Stimulated activated memory B cell treated with anti-CD40 and anti-IgM and Interleukin-4, amounts not matched to agents 10 μg/mL and 1 μg/mL and 100 μg/mL, for 72 hours (primary cell): ENCODE measurements at places on chromosomes 6 and 20.

DNA sequence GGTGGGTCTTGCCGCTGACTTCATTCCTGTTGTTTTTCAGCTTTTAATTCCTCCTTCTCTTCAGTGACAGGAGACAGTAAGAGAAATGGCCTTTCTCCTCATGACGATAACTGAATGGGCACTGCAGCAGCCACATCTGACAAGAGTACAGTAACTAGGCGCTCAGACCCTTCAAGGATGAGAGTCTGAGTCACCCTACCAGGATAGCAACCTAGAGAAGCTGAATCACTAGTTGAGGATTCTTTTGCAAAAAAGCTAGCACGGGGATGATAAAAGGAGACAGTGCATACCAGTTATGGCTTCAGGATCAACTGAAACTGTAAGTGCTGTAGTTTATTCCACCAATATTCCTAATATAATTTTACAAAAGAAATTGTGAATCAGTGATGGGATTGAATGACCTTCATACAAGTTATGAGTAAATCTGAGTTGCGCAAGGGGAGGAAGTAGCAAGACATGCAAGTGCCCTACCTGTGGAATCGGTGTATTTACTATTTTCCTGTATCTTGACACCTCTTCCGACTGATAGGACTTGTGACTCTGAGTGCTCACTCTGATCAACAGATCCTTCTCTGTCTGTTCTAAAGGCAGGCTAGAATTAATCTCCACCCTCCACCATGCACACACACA, 161.8 kb upstream of the GRIK2 start:
- no peak for ATAC-seq

GRCh38 chr6:49553384-49553783, 2.9 kb downstream of the C6orf141 start:
- no peak for ATAC-seq

DNA sequence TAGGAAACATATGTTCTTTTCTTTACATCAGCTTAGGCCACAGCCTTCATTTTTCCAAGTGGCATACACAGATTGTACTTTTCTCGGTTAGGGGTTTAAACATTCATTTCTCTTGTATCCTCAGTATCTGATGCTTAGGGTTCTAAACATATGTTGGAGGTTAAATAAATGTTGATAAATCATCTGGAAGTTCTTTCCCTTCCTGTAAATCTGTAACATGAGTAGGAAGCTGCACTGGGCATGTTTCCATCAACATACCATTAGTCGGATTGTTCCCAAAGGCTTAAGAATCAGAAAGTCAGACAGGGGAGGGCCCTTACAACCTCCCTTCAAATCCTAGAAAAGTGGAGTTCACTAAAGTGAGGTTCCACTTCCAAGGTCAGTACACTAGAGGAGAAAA, 54.8 kb upstream of the BCLAF1 start:
- no peak for ATAC-seq

- ATAC-seq: no peak
Observed at GRCh38 chr6:143642403-143642802, 35.4 kb upstream of the PHACTR2 start.

- ATAC-seq: no peak
Observed at GRCh38 chr6:5657684-5658430, 348.9 kb downstream of the NRN1 start.

- peak; percentile 82 for ATAC-seq
Observed at GRCh38 chr6:35311390-35312075, 13.9 kb downstream of the DEF6 start.

DNA sequence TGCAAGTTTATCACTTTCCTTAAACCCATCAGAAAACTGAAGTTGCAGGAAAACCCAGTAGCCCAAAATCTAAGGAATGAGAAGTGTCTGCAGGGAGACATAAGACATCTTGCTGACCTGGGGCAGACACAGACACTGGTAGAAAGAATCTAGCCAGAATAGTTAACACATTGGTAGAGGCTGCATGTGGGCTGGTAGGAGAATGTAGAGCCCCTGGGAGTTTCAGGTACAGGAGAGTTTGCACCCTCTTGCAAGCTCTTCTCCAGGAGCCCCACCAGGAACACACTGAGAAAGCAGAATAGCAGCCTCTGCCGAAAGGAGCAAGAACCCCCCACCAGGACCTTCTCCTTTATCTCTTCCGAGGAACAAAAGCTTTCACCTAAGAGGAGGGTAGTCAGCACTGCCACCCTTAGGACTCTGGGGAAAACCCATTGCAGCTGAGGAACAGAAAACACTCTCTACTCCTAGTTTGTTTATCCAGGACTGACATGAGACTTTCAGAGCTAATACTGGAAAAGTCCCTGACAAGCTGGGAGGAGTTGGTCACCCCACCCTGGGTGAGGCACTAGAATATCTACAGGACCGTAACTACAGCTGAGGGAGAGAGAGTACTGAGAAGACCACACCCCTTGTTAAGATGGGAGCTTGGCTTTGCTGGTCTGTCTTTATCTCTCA, 10.5 kb upstream of the OGFRL1 start:
- ATAC-seq: peak; percentile 50

DNA sequence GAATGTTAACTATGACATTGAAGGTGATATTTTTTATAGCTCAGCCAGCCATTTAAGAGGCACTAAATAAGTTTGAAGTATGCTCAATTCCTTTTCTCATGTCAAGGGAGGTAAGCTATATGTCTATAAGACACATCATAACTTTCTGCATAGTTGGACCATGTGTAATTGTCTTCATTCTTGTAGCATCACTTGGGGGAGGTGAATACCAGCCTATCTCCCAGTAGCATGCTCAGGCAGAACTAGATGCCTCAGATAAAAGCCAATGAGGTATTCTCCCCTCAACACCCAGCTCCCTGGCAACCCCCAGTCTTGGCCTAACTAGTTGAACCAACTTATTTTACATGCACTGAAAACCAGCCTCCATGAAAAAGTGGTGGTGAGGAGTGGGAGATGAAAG, 158.3 kb upstream of the JAG1 start:
- ATAC-seq: no peak

DNA sequence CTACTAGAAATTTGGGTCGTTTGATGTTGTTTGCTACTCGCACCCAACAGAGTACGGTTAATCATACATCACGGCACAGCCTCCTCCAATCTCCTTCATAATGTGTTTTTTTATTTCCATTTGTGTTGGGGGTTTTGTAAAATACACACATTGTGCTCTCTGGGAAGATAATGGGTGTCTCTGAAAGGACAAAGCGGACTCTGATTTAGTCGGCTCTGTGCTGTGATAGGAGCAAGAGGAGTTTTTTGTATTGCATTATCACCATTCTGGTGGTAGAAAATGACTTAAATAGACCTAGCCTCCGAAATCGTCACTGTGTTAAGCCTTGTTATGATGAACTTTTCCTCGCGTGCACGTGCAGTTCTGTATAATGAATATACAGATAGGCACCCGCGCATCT, 196.3 kb downstream of the CDH4 start:
- no peak for ATAC-seq

DNA sequence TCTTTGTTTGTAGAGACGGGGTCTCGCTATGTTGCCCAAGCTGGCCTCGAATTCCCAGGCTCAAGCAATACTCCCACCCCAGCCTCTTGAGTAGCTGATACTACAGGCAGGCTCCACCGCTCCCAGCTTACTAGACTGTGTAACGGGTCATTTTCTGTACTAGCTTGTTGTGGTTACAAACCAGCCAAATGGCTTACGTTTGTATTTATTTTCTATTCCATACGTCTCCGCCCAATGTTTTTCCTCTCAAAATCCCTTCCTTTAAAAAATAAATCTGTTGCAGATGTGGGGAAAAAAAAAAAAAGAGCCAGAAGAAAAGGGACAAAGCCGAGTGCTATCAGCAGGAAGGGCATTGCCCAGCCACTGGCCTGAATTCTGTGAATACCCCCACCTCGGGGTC, 41.6 kb downstream of the PRND start:
- ATAC-seq: no peak

DNA sequence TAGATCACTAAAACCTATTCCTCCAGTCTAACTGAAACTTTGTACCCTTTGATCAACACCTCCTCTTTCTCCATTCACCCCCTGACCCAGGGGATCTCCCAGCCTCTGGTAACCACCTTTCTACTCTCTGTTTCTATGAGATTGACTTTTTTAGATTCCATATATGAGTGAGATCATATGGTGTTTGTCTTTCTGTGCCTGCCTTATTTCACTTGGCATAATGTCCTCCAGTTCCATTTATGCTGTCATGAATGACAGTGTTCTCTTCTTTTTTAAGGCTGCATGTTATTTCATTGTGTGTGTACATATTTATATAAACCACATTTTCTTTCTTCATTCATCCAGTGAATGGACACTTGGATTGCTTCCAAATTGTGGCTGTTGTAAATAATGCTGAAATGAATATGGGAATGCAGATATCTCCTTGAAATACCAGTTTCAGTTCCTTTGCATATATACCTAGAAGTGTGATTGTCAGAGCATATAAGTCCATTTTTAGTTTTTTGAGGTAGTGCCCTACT, 57.7 kb downstream of the DHX35 start:
- peak; percentile 89 for ATAC-seq

GRCh38 chr6:138592749-138593123, 93.4 kb upstream of the NHSL1 start:
- ATAC-seq: peak; percentile 87

GRCh38 chr6:142531727-142532126, 229.9 kb downstream of the ADGRG6 start:
- no peak for ATAC-seq

GRCh38 chr6:18893540-18894269, 506.6 kb downstream of the RNF144B start:
- ATAC-seq: no peak

DNA sequence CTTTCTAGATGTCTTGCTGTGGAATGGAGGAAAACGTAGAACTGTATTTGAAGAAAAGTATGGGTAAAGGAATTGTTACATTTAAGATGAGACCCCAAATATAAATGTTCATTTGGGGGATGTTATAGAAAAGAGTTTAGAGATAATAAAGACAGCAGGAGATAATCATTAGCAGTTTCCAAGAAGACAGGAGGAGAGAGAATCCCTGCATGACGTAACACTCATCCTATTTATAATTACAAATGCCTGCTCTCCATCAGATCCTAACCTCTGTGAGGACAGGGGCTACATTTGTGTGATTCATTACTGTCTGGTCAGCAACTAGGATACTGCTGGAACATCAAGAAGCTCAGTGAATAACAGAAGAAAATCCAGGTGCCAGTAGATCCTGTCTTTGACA, 133.0 kb upstream of the HDDC2 start:
- ATAC-seq: no peak
